ENCODE measurements at places on chromosomes 5 and 9.

GRCh38 chr5:52985306-52985705, 3.8 kb upstream of the ITGA2 start:
- peaks cover 11% of the 10 kb centered on the region for H3K4me1 ChIP-seq
- no peak overlapping the region for H3K4me3 ChIP-seq
- peaks cover 44% of the 10 kb centered on the region for H3K27me3 ChIP-seq
- no peak for DNase-seq

DNA sequence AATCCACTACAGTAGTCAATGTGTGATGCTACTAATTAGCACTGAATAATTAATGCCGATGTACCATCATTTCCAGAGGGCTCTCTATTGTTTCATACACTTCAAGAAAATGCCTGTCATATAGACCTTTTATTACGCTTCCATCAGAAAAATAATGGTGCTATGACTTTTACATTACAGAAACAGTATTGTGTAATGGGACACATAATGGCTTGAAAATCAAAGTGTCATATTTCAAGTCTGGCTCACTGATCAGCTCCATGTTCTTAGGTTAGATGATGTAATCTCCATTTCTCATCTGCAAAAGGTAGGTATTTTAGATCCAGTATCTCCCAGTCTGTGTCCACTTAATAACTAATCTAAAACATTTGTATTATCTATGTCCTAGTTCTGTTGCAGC, 990.6 kb upstream of the TYRP1 start:
- no peaks in the 10 kb centered on the region for H3K27me3 ChIP-seq
- no peak overlapping the region for H3K4me3 ChIP-seq
- H3K27ac ChIP-seq = no peak overlapping the region
- no peak for DNase-seq
- H3K36me3 ChIP-seq = no peaks in the 10 kb centered on the region
- no peaks in the 10 kb centered on the region for H3K4me1 ChIP-seq

GRCh38 chr5:1182633-1183423, 18.6 kb upstream of the SLC6A19 start:
- H3K4me1 ChIP-seq = no peaks in the 10 kb centered on the region
- no peaks in the 10 kb centered on the region for H3K36me3 ChIP-seq
- H3K4me3 ChIP-seq = no peak overlapping the region
- no peak for DNase-seq
- H3K27ac ChIP-seq = no peak overlapping the region
- peaks cover under 1% of the 10 kb centered on the region for H3K27me3 ChIP-seq

- H3K4me3 ChIP-seq = no peak overlapping the region
- peak overlapping the region; percentile 84 for H3K27ac ChIP-seq
- peaks cover 51% of the 10 kb centered on the region for H3K36me3 ChIP-seq
These were observed 345.6 kb downstream of the EBF1 start for GRCh38 chr5:158754018-158754514.

DNA sequence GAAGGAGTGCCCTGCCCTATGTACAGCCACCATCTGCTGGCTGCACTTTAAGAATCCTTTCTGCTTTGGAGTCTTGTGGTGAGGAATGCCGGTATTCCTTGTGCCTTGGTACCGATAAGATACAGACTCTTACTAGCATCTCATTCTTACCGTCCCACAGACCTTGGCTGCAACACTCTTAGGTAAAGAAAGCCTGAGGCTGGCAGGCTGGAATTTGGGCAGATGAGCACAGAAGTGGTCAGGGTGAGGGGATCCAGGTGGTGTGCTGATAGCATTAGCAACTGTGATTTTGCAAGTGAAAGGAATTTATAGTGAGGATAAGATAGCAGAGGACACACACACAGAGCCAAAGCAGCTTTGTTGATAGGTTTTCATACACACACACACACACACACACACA, 198.1 kb downstream of the ENC1 start:
- no peak for DNase-seq
- H3K4me3 ChIP-seq = no peak overlapping the region
- no peak overlapping the region for H3K27ac ChIP-seq
- no peaks in the 10 kb centered on the region for H3K4me1 ChIP-seq

DNA sequence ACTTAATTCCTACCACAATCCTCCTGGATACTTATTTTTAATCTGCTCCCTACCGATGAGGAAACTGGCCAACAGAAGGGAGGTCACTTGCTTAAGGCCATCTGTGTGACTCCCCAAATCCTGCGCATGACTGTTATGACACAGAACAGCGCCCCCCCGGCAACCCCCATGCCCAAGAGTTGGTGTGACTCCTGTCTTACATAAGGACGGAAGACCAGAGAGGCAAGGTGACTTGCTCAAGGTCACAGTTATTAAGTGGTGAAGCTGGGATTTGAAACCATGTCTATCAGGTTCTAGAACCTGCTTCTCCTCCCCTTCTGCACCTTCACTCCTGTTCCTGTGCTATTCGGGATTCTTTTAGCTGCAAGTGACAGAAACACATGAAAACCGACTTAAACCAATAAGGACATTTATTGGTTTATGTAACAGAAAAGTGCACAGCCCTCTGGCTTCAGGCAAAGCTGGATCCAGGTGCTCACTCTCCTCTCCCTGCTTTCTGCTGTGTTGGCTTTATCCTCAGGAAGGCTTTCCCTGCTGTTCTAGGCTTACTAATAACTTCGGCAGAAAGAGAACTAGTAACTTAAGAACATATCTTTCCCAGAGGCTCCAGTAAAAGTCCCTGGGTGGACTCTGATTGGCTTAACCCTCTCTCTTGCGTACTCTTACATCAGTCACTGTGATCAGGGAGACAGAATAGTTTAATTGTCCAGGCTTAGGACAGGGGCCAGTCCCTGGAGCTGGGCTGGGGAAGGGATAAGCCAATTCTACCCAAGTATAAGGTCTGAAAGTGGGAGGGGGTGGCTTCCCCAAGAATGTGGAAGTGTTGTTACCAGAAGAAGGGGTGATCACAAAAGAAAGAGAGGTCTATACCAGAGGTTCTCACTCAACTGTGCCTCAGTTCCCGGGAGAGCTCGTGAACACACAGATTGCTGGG, 43.7 kb downstream of the FGF18 start:
- peaks cover 13% of the 10 kb centered on the region for H3K27me3 ChIP-seq
- no peak overlapping the region for H3K4me3 ChIP-seq
- H3K36me3 ChIP-seq = no peaks in the 10 kb centered on the region
- no peak for DNase-seq
- H3K4me1 ChIP-seq = no peaks in the 10 kb centered on the region

- H3K27ac ChIP-seq = no peak overlapping the region
- DNase-seq = no peak
- no peak overlapping the region for H3K4me3 ChIP-seq
- peaks cover 23% of the 10 kb centered on the region for H3K4me1 ChIP-seq
These were observed 3.1 kb upstream of the VAV2 start for GRCh38 chr9:133995012-133995896.

GRCh38 chr5:150428106-150428876, 15.6 kb upstream of the CD74 start:
- peak overlapping the region; percentile 94 for H3K27ac ChIP-seq
- peaks cover 59% of the 10 kb centered on the region for H3K4me1 ChIP-seq
- no peaks in the 10 kb centered on the region for H3K27me3 ChIP-seq
- no peak for DNase-seq
- peak overlapping the region; percentile 44 for H3K4me3 ChIP-seq
- no peaks in the 10 kb centered on the region for H3K36me3 ChIP-seq

GRCh38 chr5:67234671-67235176, 38.1 kb upstream of the CD180 start:
- no peaks in the 10 kb centered on the region for H3K36me3 ChIP-seq
- H3K4me1 ChIP-seq = peaks cover 7% of the 10 kb centered on the region
- DNase-seq = no peak
- H3K27me3 ChIP-seq = no peaks in the 10 kb centered on the region

GRCh38 chr5:37831821-37832534, 7.9 kb downstream of the GDNF start:
- H3K4me1 ChIP-seq = peaks cover 6% of the 10 kb centered on the region
- no peak overlapping the region for H3K4me3 ChIP-seq
- DNase-seq = no peak

DNA sequence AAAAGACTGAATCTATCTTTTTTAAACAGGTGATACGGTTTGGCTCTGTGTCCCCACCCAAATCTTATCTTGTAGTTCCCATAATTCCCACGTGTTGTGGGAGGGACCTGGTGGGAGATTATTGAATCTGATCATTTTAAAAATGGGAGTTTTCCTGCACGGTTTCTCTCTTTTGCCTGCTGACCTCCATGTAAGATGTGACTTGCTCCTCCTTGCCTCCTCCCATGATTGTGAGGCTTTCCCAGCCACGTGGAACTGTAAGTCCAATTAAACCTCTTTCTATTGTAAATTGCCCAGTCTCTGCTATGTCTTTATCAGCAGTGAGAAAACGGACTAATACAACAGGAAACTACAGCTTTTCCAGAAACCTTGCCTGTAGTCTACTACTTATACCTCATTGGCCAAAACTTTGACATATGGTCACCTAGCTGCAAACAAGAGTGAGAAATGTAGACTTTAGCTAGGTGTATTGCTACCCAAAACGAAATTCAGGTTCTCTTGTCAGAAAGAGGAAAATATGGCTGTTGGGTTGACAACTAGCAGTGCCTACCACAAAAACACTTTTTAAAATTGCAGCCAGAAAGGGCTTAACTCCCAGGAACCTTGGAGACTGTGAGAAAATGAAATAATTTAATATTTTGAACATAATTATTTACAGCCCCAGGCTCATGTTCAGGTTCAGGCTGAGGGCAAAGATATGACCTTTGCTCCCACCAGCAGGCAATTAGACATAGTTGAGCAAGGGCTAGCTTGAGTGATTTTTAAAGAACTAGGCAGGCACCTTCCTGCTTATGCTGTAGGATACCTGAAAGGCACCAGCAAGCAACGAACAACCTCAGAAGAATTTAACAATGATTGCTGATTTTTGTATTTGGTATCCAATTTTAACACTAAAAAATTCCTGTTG, 7.4 kb upstream of the AGGF1 start:
- no peaks in the 10 kb centered on the region for H3K4me1 ChIP-seq
- no peak overlapping the region for H3K4me3 ChIP-seq

GRCh38 chr5:175471628-175472027, 6.7 kb upstream of the SFXN1 start:
- peaks cover 19% of the 10 kb centered on the region for H3K27me3 ChIP-seq
- H3K27ac ChIP-seq = no peak overlapping the region
- no peak overlapping the region for H3K4me3 ChIP-seq
- no peaks in the 10 kb centered on the region for H3K36me3 ChIP-seq

- H3K4me1 ChIP-seq = no peaks in the 10 kb centered on the region
- H3K4me3 ChIP-seq = no peak overlapping the region
- DNase-seq = no peak
These were observed 128.8 kb downstream of the GABRG2 start for GRCh38 chr5:162196351-162196750.

DNA sequence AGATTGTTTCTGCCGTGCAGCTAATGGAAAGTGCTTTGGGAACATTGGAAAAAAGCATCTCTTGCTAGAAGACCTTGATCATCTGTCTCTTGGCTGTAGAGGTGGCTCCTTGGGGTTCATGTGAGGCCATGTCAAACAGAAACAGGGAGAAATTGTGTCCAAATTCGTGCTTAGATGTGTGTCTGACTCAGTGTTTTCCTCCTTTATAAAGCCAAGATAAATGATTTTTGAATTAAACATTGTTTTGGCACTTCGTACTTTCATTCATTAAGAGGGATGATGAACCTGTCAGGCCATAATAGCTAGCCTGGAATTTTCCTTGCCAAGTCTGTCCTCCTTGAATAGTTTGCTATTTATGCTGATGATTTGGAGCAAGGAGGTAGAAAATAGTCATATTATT, 143.8 kb downstream of the FBXL7 start:
- no peaks in the 10 kb centered on the region for H3K27me3 ChIP-seq
- H3K4me3 ChIP-seq = no peak overlapping the region
- no peak for DNase-seq

GRCh38 chr5:151060742-151061141, 20.1 kb downstream of the TNIP1 start:
- peak overlapping the region; percentile 64 for H3K4me3 ChIP-seq
- peaks cover 98% of the 10 kb centered on the region for H3K36me3 ChIP-seq
- H3K27me3 ChIP-seq = no peaks in the 10 kb centered on the region
- no peak for DNase-seq
- H3K27ac ChIP-seq = peak overlapping the region; percentile 96

- peaks cover 21% of the 10 kb centered on the region for H3K4me1 ChIP-seq
- no peak overlapping the region for H3K27ac ChIP-seq
These were observed 10.2 kb downstream of the SQSTM1 start for GRCh38 chr5:179830818-179831468.

DNA sequence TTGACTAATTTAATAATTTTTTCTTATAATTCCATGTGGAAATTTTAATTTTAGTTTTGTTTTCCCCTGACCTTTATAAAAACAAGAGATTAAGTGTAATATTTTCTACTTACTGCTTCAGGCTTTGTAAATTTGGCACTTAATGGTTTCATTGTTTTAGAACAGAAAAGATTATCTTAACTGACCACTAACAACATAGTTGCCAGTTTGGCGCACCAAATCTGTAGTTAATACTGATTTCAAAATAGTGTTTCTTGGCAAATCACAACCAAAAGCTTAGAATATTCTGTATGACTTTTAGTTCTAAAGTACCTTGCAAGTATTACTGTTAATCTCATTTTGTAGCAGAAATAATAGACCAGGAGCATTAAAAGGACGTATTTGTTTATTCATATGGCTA, 124.3 kb downstream of the COMMD10 start:
- peaks cover 7% of the 10 kb centered on the region for H3K4me1 ChIP-seq
- H3K36me3 ChIP-seq = peaks cover 6% of the 10 kb centered on the region
- DNase-seq = no peak
- H3K4me3 ChIP-seq = no peak overlapping the region
- H3K27me3 ChIP-seq = no peaks in the 10 kb centered on the region

DNA sequence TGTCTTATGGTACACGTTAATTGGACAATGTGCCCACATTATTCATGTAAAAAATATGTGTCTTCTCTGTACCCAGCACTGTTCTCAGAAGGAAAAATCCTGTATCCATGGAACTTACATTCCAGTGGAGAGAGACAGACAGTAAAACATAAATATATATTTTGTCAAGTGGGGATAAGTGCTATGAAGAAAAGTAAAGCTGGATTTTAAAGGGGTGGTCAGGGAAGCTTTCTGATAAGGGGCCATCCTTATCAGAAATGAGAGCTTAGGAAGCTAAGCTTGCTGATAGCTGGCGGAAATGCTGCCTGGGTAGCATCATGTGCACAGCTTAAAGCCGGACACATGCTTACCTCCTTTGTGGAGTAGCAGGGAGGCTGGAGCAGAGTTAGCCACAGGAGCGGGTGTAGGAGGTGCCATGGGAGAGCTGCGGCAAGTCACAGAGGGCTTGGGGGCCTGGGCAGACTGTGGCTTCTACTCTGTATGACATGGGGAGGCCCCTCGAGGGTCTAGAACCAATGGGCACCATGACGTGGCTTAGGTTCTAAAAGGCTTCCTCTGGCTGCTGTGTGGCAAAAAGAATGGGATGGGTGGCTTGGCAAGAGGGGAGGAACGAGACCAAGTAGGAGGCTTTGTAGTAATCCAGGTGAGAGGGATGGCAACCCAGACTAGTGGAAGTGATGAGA, 141.7 kb downstream of the FGF1 start:
- peaks cover 15% of the 10 kb centered on the region for H3K27me3 ChIP-seq
- peaks cover 10% of the 10 kb centered on the region for H3K4me1 ChIP-seq
- no peak overlapping the region for H3K27ac ChIP-seq
- DNase-seq = no peak
- H3K4me3 ChIP-seq = no peak overlapping the region

Measured in activated B cell treated with CpG ODN at 0.5 μM for 24 hours (primary cell).